ENCODE measurements at places on chromosomes 1 and 21. TPM values are rescaled to one million over a fixed set of nuclear protein-coding genes. Genes with fewer than 3 reads are reported as not detected.

DEPDC1 gene
- 2.3 TPM for total RNA-seq

OR2L13 gene
- total RNA-seq, result not detected

MEGF6 gene
- 3.0 TPM for total RNA-seq

LCE3D gene
- not detected for total RNA-seq

LAMB3 gene
- 9.3 TPM for total RNA-seq

OR2M3 gene
- not detected for total RNA-seq

LRRC38 gene
- 0.28 TPM for total RNA-seq

OR2T11 gene
- not detected for total RNA-seq

C8B gene
- total RNA-seq, result not detected

FCAMR gene
- not detected for total RNA-seq

CELA2B gene
- total RNA-seq, result 0.18 TPM

HMCN1 gene
- total RNA-seq, result 15.4 TPM

PTGS2 gene
- total RNA-seq, result 53.3 TPM

CSF3R gene
- 0.28 TPM for total RNA-seq

TPTE gene
- not detected for total RNA-seq

CYP4A11 gene
- total RNA-seq, result not detected
